Camera-type eye (tissue), 1 donor: ENCODE measurements at places on chromosomes 11 and 22. TPM values are rescaled to one million over a fixed set of nuclear protein-coding genes. Genes with fewer than 3 reads are reported as not detected.

The ALDH3B2 gene
- 0.55 TPM for total RNA-seq

The TP53AIP1 gene
- 0.82 TPM for total RNA-seq

The APOBEC3B gene
- total RNA-seq: 1.8 TPM

The OOSP4B gene
- total RNA-seq: not detected

The CARD16 gene
- total RNA-seq: 7.7 TPM

The TSPAN32 gene
- total RNA-seq: 3.3 TPM

The TSSC4 gene
- total RNA-seq: 24.1 TPM

The KREMEN1 gene
- 38.2 TPM for total RNA-seq

The ASPHD2 gene
- 3.2 TPM for total RNA-seq

The SPA17 gene
- 7.8 TPM for total RNA-seq

The BAIAP2L2 gene
- total RNA-seq: 0.16 TPM

The RIBC2 gene
- total RNA-seq: 4.8 TPM
